ENCODE measurements at places on chromosomes 3 and 15.

DNA sequence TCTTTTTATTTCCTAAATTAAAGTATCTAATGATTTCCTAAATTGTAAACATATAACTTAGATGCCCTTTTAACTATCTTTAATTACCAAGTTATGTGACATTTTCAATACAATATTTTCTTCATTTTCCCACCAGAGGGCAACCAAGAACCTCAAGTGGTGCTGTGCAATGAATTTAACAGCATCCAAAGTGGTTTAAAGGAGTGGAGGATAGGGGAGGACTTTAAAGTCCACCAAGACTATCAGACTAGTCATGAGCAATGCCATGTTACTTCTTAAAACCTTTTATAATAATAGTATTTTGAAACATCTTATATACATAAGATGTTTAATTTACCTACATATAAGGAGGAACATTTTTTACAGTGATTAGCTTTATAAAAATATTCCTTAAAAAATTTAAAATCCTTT lies 74.4 kb downstream of the DLG1 start:
- ATAC-seq: no peak

DNA sequence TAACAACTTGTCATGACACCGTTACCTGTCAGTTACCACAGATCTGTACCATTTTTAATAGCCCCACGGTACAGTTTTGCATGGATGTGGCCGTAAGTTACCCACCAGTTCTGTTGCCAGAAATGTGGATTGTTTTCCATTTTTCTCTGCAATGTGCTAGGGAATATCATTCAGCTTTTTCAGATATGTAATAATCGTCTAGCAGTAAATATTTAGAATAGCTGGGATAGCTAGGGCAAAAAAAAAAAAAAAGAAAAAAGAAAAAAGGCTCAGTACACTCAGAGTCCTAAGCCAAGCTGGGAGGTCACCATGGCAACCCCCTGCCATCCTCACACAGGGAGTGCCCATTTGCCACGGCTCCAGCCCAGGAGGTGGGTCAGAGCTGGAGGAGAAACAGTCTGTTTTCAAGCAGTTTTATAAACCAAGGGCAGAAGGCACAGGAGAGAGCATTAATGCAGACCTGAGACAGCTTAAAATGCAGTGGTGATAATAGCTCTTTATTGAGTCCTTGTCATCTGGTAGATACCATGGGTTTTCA lies 25.2 kb downstream of the PAQR5 start:
- no peak for ATAC-seq

DNA sequence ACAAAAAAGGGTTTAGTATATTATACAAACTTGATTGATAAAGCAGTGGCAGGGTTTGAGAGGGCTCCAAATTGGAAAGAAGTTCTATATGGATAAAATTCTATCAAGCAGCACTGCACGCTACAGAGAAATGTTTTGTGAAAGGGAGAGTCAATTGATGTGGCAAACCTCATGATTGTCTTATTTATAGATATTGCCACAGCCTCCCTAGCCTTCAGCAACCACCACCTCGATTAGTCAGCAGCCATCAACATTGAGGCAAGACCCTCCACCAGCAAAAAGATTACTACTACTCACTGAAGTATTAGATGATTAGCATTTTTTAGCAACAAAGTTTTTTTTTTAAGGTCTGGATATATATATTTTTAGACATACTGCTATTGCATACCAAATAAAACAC lies 296.7 kb downstream of the CHST2 start:
- no peak for ATAC-seq

GRCh38 chr3:128182656-128183055 lies 29.4 kb downstream of the EEFSEC start:
- ATAC-seq: no peak

- no peak for ATAC-seq
Observed at GRCh38 chr3:24019585-24019984, 74.5 kb downstream of the NR1D2 start.

DNA sequence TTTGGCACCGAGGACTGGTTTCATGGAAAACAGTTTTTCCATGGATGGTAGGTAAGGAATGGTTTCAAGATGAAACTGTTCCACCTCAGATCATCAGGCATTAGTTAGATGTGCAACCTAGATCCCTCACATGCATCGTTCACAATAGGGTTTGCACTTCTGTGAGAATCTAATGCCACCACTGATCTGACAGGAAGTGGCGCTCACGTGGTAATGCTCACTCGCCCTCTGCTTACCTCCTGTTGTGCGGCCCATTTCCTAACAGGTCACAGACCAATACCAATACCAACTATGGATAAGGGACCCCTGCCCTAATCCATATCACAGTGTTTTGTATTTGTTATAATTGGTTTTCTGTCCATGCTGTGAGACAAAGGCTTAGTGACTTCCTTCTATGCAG lies 58.9 kb downstream of the SLMAP start:
- peak; percentile 31 for ATAC-seq

DNA sequence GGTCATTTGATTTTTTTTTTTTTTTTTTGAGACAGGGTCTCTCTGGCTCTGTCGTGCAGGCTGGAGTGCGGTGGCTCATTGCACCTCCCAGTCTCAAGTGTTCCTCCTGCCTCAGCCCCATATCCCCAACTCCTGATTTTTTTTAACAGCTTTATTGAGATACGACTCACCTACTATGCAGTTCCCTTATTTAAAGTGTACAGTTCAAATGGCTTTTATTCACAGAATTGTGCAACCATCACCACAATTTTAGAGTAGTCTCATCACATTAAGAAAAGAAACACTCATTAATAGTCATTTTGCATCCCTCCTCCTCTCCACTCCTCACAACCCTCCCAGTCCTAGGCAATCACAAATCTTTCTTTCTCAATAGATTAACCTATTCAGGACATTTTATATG lies 1.9 kb upstream of the TRA2B start:
- ATAC-seq: no peak

- ATAC-seq: no peak
Observed at GRCh38 chr3:48042071-48042760, 26.0 kb upstream of the MAP4 start.

DNA sequence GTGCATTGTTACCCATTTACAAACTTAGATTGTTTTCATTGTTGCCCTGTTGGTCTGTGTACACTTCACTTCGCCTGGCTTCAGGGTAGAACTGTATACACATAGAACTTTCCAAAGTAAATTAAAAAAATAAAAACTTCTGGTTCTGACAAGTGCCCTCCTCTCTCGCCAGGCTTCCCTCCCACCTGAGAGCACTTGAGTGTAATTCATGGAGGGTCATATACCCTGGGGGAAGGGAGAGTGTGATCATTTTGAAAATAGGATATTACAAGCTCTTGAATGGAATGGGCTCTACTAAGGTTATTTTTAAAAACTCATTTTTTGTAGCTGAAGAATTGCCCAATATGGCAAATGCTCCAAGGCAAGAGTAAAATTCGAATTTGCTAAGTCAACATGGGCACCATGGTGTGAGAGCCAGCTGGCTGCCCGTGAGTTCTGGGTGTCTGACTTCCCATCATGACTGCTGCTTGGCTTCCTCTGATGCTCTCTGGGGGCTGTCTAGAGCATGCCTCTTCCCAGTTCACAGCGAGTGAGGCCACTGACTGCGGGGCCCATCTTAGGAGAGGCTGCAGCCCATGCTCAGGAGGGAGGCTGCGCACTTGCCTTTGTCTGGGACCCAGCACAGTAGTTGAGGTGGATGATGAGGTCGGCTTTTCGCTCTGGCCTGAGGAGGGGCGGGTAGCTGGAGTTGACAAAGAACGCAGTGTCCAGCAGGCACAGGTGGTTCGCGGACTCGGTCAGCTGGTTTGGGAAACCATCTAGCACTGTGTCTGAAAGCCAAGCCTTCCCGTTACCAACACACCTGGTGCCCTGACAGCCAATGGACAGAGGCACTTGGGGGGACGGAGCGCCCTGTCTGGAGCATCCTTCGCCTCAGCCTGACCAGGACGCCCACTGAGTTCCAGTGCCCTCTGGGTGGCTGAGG lies 13.1 kb upstream of the EHD4 start:
- ATAC-seq: no peak

- no peak for ATAC-seq
Observed at GRCh38 chr3:141277451-141277850, 45.8 kb downstream of the PXYLP1 start.

DNA sequence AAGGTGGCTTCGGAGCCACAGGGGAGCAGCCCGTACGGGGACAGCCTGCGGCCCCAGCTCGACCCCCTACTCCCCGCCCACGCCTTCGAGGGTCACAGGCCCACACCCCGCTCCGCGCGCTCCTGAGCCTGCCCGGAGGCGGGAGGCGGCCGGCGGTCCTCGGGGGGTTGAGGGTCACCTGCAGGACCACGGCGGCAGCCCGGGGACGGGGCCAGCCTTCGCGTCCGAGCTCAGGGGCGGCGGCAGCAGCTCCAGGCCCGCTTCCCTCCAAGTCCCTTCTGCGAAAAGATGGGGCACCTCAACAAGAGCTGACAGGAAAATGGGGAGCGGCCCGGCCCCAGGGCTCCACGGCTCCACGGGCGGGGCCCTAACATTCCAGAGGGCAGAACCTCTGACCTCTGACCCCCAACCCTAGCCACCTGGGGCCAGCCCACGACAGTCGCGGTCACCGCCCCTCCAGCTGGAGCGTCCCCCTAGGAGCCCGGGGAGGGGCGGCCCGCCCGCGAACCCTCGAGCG lies 428 bp downstream of the LYSMD4 start:
- peak; percentile 60 for ATAC-seq

- no peak for ATAC-seq
Observed at GRCh38 chr3:171249245-171249644, 211.0 kb downstream of the TNIK start.

DNA sequence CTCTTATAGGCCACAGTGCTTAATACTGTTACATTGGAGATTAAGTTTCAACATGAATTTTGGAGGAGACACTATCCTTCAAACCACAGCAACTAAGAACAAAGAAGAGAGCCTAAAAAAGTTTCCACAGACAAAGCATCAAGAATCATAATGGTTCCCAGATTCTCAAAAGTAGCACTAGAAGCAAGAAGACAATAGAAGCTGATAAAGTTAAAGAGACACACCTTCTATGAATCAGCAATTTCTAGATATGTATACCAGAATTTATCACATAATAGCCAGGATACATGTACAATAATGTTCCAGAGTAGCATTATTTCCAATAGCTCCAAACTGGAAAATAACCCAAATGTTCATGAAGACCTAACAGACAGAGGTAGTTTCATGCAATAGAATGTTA lies 12.2 kb downstream of the NKIRAS1 start:
- no peak for ATAC-seq

DNA sequence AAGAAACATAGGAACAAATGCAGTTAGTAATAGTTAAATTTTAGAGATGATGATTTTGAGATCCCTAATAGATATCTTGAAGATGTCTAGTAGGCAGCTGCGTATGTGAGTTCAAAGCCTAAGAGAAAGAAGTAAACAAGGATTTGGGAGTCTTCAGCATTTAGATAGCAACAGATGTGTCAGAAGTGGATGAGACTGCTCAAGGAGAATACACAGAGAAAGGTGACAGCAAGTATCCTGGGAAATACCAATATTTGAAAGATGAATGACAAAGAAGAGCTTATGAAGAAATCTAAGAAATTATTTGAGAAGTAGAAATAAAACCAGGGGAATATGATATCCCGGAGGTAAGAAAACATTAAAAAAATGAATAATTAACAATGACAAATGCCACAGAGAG lies 130.9 kb downstream of the PCCB start:
- ATAC-seq: no peak

DNA sequence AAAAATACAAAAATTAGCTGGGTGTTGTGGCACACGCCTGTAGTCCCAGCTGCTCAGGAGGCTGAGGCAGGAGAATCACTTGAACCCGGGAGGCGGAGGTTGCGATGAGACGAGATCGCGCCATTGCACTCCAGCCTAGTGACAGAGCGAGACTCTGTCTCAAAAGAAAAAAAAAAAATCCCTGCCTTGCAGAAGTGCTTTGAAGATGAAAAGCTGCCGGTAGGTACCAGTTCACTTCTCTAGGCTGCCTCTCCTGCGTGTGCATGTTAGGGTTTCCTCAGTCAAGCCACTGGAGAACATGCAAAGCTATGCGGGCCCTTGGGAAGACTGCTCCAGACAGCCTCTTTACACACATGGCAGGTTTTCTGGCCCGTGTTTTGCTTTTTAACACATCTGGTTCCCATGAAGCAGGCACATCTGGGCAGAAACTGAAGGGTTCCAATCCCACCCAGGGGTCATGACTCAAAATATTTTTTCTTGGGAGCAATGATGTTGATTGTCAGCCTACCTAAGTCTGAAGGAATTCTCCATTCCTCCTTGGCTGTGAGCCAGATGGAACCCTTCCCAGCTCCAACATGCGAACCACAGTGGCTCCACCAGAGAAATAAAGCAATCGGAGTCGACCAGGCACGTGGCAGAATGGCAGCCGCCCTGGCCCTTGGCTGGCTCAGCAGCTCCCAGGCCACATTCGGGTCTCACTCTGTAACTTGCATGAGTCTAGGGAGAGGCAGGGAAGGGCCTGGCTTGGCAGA lies 29.6 kb downstream of the MGLL start:
- no peak for ATAC-seq
